ENCODE measurements at places on chromosomes 3 and 15.

DNA sequence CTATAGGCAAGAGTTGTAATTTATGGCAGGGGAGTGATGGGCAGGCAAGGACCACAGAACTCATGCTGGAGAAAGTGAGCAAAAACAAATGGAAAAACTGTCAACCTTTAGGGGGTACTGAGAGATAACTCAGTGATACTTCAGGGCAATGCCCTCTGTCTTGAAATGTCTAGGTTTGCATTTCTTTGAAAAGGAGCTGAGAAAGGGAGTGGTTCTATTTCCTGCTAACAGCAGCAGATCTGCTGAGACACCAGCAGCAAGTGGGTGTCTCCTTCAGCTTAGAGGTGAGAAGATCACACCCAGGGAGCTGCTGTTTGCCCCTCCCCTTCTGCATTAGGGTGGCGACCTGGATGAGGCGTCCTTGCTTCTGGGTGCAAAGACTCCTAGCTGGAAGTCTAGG is 42.3 kb upstream of the XIRP1 start:
- no peak for DNase-seq

DNA sequence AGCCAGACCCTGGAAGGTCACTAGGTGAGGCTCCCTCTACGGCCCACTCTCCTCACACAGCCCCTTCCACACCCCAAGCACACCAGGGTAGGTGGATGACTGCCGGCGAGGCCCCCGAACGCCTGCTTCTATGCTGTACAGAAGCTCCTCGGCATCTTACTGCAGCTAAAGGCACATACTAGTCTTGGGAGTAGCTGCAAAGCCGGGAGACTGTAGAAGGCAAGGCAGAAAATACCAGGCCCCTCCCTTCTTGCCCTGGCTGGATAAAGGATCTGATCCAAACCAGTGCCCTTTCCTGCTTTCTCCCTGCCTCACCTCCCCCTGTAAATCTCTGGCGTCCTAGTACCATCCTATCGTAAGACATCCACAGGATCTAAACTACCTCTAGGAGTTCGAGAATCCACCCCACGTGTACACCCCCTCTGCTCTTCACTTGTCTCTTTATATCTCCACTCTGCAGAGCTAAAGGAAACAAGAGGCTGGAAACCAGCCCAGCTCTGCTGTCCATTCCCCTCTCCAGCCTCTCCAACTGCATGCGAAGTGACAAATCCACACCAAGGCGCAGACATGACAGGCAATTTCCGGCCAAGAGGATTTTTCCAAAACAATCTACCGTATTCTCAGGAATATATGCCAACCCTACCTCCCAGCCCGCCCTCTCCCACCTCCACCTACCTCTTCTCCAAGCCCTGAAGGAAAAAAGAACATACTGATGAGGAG is 11.8 kb downstream of the TNK2 start:
- DNase-seq = no peak

DNA sequence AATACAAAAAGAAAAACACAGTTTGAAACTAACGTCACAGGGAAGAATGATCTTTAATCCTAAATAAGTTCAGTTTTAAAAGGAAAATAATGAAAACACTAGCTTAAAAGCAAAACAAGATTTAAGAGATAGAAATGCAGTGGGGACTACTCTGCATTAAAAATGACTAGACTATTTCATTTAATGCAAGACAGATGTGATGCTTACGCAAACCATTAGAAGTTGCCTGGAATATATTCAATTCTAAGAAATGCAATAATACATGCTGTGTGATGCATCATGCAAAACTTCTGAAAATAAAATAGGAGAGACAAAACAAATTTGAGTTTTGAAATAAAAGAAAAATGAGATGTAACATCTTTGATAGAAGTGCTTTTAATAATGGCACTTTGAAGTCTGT is 97.6 kb upstream of the STRIT1 start:
- DNase-seq = no peak

GRCh38 chr3:32175607-32176197 is 62.8 kb upstream of the CMTM8 start:
- DNase-seq = peak; percentile 15

GRCh38 chr3:188839187-188839695 is 332.5 kb upstream of the TPRG1 start:
- no peak for DNase-seq

GRCh38 chr15:40340740-40341400 is at the start of gene CCDC9B:
Gene CCDC9B (minus strand): TSS chr15:40340939. CDS start chr15:40340819, 120 bp downstream.
- DNase-seq = no peak

- DNase-seq = no peak
These were observed 93.4 kb downstream of the FNDC3B start for GRCh38 chr3:172132721-172133311.

DNA sequence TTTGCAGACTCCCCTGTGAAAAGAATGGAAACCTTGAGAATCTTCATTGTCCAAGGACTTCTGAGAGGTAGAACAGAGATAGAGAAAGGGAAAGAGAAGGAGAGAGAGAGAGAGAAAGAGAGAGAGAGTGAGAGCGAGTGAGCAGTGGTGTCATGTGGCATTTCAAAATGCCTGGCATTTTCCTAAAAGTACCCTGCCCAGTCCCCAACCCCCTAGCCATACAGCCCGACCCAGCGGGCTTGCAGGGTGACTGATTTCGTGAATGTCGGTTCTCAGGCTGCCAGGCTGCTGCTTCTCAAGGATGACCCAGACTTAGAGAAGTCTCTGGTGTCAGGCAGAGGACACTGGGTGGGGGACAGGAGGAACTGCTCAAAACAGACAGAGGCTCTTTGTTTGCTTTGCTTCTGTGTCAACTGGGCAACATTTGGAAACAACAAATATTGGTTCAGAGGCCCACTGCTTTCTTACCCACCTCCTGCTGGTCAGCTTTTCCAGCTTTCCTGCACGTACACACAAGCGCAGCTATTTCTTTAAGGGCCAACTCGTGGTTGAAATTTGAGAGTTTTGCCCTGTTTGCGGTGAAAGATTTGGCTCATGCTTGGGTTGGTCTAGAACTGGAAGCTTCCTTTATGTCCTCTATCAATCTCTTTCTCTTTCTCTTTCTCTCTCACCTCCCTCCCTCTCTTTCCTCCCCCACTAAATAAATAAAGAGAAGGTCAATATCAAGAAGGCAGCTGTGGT is 3.7 kb upstream of the TF start:
- no peak for DNase-seq

GRCh38 chr3:18790384-18790783 is 357.9 kb upstream of the KCNH8 start:
- DNase-seq = no peak

- no peak for DNase-seq
These were observed 583 bp upstream of the RBSN start for GRCh38 chr3:15099364-15100098.

DNA sequence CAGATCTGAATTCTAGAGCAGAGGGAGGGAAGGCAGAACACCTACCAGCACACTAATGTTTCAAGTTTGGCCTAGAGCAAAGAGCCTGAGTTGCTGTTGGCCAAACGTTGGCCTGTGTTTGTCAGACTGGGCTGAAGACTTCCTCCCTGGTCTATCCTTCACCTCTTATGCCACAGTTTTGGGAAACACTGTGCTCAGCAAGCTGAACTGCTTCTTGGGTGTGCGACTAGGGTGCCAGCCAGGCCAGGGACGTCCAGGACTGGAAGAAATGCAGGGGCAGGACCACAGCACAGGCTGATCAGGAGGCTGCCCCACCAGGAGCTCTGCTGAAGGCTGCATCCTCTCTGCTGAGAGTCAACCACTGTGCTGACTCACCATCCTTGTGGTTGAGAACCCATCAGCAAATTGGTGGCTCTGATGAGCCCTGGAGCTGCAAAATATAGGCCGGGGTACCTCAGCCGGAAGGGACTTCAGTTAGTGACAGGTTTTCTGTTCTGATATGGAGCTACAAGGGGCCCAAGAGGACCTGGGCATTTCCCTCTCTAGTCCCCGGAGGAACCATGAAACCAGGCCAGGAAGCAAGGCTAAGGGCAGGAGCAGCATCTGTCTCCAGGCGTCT is 131.6 kb upstream of the RASGRP1 start:
- peak; percentile 44 for DNase-seq

DNA sequence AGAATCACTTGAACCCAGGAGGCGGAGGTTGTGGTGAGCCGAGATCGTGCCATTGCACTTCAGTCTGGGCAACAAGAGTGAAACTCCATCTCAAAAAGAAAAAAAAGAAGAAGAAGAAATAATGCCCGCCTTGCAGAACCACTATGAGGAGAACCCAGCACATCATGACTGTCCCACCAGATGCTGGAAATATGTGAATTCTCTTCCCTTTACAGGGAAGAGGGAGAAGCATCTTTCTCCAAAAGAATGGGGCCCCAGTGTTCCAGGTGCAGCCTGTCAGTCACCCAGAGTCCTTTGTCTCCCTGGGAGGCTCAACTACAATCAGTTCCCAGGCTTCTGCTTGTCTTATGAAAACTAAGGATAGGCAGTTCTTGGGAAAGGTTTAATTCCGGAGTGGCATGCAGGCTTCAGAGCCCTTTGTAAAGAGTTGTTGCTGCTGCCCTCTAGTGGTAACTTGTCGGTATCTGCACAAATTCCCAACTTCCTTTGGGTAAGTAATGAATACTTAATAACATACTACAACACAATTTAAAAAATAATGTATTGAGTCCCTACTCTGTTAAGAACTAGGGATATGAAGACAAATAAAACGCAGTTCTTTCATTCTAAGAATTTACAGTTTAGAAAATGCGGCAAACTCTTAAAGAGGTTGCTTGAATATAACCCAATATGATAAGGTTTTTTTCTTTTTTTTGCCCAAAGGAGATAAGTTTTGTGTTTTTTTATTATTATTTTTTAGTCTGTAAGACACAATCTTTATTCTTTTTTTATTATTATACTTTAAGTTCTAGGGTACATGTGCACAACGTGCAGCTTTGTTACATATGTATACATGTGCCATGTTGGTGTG is 18.6 kb upstream of the TICRR start:
- no peak for DNase-seq

GRCh38 chr3:129481766-129482332 is 41.8 kb downstream of the IFT122 start:
- DNase-seq = peak; percentile 31

- DNase-seq = no peak
These were observed 350.8 kb downstream of the GRM7 start for GRCh38 chr3:7211740-7212139.

GRCh38 chr3:76011121-76011520 is 225.8 kb upstream of the ZNF717 start:
- DNase-seq = no peak

DNA sequence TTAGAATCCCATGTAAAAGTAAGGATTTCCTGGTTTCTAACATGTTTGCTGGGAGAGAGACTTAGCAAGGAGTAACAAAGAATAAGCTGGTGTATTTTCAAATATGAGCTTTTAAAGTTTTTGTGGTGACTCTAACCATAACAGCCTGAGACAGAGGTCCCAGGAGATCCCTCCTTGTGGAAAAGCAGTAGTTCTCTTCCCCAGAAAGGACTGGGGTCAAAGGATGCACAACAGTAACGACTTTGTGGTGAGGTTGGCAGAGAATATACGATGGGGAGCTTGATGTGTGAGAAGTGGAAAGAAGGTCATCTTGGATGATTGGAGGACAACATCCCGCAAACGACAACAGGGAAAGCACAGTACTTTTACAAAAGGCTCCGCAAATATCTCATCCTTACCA is 38.2 kb downstream of the ABHD5 start:
- no peak for DNase-seq

GRCh38 chr3:141065841-141066805 is 15.0 kb downstream of the SPSB4 start:
- DNase-seq = no peak

- no peak for DNase-seq
These were observed 12.8 kb downstream of the CHST2 start for GRCh38 chr3:143132246-143132980.

DNA sequence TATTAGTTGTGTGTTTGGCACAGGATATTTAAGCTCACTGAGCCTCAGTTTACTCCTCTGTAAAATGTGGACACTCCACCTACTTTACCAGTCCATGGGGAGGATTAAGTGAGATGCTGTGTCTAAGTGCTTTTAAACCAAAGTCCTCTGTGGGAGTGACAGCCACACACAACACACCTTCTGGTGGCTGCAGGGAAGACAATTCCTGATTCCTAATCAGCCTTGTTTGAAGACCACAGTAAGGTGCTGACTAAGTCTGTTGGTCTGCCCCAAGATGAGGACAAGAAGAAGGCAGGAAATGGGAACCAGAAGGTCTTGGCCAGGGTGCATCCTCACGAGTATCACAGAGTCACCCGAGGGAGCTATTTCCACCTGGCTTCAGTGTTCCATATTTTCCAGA is 52.3 kb downstream of the EPHB1 start:
- no peak for DNase-seq

- no peak for DNase-seq
These were observed 1.8 kb downstream of the IGDCC3 start for GRCh38 chr15:65375871-65376607.

DNA sequence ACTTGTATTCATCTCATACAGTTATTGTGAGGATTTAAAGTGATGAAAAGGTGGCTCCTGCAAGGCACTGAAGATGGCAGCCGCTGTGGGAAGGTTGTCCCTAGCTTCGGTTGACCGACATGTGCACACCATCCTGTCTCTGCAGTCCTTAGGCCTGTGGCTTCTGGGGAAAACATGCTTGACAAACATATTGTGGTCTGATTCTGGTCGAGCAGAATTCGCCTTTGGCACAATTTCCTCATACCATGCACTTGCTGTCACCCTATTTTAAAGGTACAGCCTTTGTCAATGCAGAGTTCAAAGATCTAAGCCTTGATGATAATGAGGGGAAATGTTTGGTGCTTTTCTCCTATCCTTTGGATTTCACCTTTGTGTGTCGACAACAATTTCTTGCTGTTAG is 50.9 kb downstream of the PRICKLE2 start:
- DNase-seq = no peak

- DNase-seq = peak; percentile 7
These were observed 37.8 kb downstream of the ZNF445 start for GRCh38 chr3:44439499-44440295.

- DNase-seq = no peak
These were observed 27.8 kb downstream of the DCAF1 start for GRCh38 chr3:51471775-51472652.

DNA sequence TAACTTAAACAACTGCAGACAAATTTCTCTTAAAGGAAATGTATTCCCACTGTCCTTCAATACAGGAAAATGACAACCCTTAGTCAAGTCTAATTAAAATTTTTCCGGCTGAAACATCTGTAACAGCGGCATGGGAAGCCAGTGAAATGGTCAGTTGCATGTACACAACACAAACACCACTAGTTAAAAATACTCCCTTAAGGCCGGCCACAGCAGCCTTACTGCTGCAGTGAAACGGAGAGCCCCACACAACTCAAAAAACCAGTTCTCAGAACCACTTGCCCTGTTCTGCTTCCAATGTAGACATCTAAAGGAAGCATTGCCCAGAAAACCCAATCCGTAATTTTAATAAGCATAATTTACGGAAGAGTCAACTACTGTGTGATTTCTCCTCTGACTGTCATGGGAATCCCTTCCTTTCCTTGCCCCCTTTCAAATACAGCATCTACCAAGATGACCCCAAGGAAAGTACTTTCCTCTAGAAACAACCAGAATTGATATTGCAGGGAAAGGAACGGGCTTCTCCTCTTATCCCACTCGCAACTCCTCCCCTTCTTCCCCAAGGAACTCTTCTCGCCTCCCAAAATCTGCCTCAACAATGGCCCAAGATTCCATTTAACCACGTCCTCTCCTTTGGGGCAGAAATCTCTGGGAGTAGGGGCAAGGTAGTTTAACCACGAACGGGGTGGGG is 1.6 kb downstream of the FBN1 start:
- no peak for DNase-seq

Measured in activated T-helper 1 cell treated with Interleukin-2 at 50 U/mL for 16 hours (primary cell).